CD4-positive, alpha-beta T cell (primary cell): ENCODE measurements at places on chromosomes 2 and 18. TPM values are rescaled to one million over a fixed set of nuclear protein-coding genes. Genes with fewer than 3 reads are reported as not detected.

Gene VWC2L
- not detected for total RNA-seq

Gene ACVR1C
- total RNA-seq: 6.2 TPM

Gene ADD2
- 6.4 TPM for total RNA-seq

Gene KCNIP3
- total RNA-seq: 0.52 TPM

GRCh38 chr2:9256570-9257043 lies 50.0 kb downstream of the ASAP2 start:
- no peak for DNase-seq

- DNase-seq: no peak
Observed at GRCh38 chr2:234272069-234272850, 221.8 kb downstream of the SPP2 start.

DNA sequence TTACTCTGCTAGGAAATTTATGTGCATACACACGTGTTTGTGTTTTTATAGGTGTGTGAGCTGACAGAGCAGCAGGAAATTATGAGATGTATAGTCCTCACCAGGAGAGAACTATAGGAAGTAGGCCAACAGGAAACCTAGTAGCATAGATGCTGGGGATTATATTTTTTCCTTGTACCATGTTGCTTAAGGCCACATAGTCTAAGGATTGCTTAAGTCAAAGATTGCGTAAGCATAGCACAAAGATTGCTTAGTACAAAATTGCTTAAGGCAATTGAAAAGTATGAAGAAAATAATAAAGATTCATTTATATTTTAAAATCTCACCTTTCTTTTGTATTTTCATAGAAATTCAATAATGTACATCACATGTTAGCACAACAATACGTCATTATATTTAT lies 18.7 kb upstream of the CCDC102B start:
- no peak for DNase-seq

- no peak for DNase-seq
Observed at GRCh38 chr2:234493796-234494195, 3.1 kb downstream of the ARL4C start.

DNA sequence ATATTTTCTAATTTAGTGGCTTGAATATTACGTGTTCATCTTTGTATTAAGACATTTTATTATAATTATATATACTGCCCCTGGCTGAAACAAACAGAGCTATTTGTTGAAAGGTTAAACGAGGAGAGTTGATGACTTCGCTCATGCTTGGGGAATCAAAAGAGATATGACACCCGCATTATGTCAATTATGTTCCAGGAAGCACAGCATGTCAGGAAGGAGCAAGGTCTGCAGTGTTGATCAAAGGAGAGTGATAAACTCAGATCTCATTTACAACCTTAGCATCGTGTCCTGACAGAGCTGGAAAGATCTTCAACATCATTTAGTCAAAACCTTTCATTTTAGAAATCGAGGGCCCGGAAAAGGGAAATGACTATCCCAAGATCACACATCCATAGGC lies 510.1 kb downstream of the TDRD15 start:
- DNase-seq: no peak

GRCh38 chr18:80033181-80034067 lies 810 bp upstream of the RBFA start:
- DNase-seq: no peak

DNA sequence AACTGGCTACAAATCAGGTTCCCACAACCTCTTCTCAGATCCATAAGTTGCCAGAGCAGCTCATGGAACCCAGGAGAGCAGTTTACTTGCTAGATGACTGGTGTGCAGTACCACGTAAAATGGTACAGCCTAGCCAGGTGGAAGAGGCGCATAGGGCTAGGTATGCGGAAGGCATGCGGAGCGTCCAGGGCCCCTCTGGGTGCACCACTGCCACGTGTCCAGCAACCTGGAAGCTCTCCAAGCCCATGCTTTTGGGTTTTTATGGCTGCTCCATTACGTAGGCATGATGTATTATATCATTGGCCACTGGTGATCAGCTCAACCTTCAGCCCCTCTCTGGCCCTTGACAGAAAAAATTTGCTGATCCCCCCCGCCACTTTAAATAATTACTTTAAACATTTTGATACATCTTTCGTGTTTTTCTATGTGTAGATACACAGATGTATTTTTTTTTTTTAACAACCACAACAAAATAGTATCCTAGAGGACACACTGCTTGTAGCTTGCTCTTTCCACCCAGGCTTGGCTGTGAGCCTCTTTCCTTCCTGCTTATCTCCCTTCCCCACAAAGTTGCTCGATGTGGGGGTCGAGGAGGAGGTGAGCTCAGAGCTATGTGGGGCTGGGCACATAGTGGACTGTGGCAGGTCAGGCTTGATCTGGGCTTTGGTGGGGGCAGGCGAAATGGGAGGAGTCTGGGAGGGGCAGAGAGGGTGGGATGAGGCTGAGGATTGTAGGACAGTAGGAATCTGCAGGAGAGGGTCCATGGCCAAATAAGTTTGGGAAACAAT lies 65.4 kb upstream of the MCFD2 start:
- DNase-seq: no peak

DNA sequence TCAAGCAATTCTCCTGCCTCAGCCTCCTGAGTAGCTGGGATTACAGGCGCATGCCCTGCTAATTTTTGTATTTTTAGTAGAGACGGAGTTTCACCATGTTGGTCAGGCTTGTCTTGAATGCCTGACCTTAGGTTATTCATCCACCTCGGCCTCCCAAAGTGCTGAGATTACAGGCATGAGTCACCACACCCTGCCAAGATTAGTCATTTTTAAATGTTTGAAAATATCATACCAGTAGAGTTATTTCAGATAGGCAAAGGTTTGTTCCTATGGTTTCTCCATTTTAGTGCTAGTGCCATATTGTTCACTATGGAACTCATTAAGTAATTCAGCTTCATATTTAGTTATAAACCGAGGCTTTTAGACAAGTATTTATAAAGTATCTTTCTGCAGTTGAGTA lies 52.3 kb downstream of the HIBCH start:
- no peak for DNase-seq

- DNase-seq: no peak
Observed at GRCh38 chr2:180952082-180952481, 28.3 kb upstream of the UBE2E3 start.

GRCh38 chr2:192010073-192010472 lies 163.2 kb upstream of the CAVIN2 start:
- no peak for DNase-seq

- no peak for DNase-seq
Observed at GRCh38 chr18:3456686-3457069, 6.7 kb downstream of the TGIF1 start.
